ENCODE measurements at places on chromosomes 7 and 10.

- DNase-seq = no peak
Observed at GRCh38 chr10:113283189-113283588, 269.7 kb upstream of the HABP2 start.

- no peak for DNase-seq
Observed at GRCh38 chr10:100006243-100006886, 3.4 kb downstream of the DNMBP start.

- DNase-seq = no peak
Observed at GRCh38 chr10:69492091-69492745, 41.0 kb downstream of the TSPAN15 start.

DNA sequence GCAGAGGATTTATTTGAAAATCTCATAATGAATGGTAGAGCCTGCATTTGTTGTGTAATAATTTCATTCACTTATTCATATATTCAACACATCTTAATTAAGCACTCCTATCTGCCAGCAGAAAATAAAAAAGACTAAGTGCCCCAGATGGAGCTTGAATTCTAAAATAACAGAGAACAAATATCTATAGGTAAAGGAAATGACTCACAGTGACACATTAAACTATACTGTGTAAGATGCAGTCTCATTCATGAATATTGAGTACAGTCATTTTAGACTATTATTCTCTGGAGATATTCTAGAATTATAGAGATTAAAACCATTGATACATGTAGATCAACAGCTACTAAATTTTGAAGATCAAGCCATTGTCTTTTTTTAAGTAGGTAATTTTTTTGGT is 72.1 kb downstream of the PTPRZ1 start:
- DNase-seq = no peak

DNA sequence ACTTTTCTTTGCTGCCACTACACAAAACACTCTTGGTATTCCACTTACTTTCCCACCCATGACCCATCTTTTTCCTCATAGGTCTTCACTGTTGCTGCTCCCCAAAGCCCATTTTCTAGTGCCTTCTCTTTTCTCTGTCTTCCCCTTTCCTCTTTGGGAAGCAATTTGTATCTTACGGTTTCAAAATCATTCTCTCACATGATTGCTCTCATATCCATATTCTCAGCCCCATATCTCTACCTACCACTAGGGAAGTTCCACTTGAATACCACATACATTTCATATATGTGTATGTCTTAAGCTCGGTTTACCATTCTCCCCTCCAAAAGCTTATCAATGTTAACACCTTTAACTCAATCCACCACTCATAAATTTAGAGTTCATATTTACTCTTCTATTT is 3.2 kb upstream of the UBE2D1 start:
- no peak for DNase-seq

GRCh38 chr7:28360739-28361138 is 51.6 kb upstream of the CREB5 start:
- DNase-seq = no peak

- DNase-seq = no peak
Observed at GRCh38 chr7:8114175-8114574, 145.6 kb downstream of the GLCCI1 start.

DNA sequence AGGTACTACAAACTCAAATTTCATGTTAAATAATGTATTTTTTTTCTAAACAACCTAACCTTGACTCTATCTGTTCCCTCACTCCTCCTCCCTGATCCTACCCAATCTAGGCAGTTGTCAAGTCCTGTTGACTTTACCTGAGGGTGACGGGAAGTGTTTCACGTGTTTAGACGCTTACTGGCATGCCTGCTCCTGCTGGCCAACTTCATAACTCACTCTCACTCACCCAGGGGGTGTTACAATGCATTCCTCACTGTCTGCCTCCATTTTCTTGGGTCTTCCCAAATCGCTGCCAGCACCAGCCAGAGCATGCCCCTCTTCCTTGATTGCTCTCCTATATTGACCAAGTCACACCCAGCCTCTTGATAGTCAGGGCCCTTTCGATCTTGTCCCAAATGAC is 28.3 kb downstream of the CRCP start:
- DNase-seq = no peak

DNA sequence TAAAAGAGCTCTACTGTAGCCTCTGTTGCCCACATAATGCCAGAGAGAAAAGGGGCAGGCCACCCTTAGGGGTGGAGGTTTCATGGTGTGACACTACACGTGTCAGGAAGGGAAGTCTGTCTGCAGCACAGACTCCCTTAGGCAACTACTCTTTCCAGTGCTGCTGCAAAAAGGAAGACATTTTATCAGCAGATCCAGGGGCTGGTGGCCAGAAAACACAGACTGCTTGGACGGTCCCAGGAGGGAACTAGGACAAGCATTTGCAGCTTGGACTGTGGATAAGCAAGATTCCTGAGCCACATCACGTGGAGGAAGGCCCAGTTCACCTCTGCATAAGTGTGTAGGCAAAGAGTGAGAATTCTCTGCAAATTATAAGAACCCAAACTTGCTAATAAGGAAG is 220.8 kb downstream of the FANK1 start:
- DNase-seq = no peak

GRCh38 chr10:92712016-92712889 is 22.5 kb downstream of the HHEX start:
- DNase-seq = no peak

GRCh38 chr7:155839461-155839860 is 27.2 kb upstream of the SHH start:
- DNase-seq = no peak

DNA sequence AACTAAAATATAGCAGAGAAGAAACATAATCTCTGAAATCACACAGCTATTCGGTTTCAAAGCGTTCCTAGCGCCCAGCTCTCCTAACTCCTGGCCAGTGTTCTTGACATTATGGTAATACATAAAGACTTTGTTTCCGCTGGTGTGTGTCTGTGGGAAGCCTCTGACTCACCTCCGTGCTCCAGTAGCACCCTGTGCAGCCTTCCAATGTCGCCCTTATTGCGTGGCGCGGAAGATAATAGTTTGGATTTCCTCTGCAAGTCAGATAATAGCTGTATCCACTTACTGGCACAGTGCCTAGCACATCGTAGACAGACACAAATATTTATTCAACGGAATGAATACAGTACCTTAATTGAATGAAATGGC is 570 bp downstream of the BMS1 start:
- peak; percentile 2 for DNase-seq

- no peak for DNase-seq
Observed at GRCh38 chr10:95327367-95327766, 36.6 kb upstream of the PDLIM1 start.

DNA sequence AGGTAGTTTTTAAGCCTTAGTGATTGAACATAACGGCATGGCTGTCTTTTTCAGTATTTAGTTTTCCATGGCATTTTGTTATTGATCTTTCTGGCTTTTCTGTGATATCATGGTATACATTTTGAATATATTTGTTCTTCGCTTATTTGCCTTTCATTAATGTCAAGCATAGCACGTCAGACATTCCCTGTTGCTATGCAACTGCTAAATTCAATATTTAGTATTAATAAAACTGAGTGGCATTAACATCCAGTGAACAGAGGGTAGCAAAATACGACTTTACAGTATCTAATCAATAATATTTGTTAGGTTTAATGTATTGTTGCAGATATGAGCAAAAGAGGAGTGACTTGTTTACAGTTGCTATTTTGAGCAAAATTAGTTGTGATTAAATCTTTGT is 72.5 kb downstream of the LCOR start:
- DNase-seq = no peak

DNA sequence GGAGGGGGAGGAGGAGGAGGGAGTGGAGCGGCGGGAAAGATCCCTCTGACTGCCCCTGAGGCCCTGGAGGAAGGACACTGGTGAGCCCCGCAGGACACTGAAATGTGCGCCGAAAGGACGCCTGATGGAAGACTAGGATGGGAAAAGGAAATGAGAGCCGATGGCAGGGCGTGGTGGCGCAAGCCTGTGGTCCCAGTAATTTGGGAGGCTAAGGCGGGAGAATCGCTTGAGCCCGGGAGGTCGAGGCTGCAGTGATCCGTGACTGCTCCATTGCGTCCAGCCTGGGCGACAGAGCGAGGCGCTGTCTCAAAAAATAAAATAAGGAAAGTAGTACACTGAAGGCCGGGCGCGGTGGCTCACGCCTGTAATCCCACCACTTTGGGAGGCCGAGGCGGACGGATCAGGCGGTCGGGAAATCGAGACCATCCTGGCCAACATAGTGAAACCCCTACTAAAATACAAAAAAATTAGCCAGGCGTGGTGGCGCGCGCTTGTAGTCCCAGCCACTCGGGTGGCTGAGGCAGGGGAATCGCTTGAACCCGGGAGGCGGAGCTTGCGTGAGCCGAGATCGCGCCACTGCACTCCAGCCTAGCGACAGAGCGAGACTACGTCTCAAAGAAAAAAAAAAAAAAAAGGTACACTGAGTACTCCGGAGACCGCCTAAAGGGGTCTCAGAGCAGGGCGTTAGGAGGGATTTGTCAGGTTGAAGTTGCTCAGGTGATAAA is 561 bp upstream of the HNRNPF start:
- peak; percentile 55 for DNase-seq

- peak; percentile 6 for DNase-seq
Observed at GRCh38 chr10:101467286-101467770, 113.4 kb downstream of the BTRC start.

GRCh38 chr10:89805599-89806013 is 104.2 kb downstream of the KIF20B start:
- no peak for DNase-seq

- no peak for DNase-seq
Observed at GRCh38 chr7:50292165-50292757, 12.3 kb upstream of the IKZF1 start.

GRCh38 chr10:24897326-24897926 is 55.0 kb downstream of the PRTFDC1 start:
- DNase-seq = no peak

DNA sequence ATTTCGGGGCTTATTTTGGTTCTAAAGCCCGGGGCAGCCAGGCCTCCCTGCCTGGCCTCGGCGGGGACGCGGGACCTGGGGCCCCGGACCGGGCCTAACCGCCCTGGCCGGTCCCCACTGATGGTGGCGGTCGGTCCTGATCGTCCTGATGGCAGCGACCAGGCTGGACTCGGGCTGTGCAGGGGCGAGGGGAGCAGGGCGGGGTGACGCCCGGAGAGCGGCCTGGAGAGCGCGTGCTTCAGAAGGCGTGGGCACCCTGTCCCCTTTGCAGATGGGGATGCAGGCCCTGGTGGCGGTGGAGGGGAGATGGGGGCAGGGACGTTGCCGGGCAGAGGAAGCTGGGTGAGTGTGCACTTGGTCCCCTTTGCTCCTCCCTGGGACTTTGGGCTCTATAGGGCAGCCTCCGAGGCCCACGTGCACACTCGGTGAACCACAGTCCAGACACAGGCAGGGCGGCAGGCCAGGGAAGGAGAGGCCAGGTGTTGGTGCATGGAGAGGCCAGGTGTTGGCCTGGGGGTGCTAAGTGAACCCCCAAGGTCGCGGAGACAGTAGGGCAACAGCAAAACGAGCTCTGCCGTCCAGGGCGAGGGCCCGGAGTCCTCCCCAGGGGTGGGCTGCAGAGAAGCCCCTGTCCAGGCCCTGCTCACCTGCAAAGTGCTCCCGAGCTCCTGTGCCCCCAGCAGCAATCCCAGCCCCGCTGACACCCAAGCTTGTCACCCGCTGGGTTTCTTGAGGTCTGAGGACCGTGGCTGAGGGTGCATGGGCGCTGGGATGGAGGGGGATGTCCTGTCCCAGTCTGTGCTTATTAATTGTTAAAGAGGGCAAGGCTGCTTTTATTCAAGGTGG is 42.4 kb upstream of the FAM20C start:
- DNase-seq = peak; percentile 6

- DNase-seq = no peak
Observed at GRCh38 chr10:26441491-26442214, 3.5 kb downstream of the APBB1IP start.

DNA sequence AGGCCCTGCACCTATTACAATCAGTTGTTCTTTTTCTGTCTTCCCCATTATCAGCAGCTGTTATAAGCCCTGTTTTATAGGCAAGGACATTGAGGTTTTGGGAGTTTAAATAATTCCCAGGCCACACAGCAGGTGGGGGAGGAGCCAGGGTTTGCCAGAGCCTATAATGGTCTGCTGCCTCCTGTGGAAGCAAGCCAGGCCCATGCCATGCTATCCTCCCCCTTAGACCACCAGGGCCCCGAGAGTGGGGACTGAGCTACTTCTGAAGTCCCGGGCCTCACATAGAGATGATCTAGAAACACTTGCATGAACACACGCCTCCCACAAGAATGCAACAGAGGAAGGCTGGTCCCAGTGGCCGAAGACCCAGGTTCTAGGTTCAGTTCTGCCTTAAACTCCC is 141.7 kb downstream of the SH3PXD2A start:
- DNase-seq = no peak

DNA sequence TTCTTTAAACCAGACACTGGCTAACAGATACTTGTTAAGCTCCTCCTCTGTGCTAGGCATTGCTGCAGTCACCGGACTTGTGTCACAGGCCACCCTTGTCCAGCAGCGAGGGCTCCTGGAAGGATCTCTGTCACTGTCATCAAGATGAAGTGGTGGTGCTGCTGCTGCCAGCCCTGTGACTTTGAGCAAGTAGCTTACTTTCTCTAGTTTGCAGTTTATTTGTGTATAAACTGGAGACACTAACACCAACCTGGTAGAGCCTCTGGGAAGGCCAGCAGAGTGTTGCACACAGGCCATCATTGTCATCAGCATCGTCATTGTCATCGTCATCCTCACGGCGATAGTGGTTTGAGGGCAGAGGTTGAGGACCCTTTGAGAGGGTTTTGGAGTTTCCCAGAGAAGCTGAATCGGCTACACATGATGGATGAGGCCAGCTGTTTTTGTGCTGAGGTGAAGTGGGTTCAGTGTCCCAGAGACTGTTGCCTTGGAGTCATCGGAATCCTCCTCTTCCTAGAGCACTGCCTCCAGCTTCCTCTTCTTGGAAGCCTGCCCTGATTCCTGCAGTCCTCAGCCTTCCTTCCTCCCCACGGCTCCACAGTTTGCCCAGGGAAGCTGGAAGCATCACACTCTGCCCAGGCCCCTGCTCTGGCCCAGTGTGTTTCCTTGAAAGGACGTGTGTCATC is 128.4 kb downstream of the GRK5 start:
- no peak for DNase-seq

GRCh38 chr7:15686957-15687545 is 568 bp upstream of the MEOX2 start:
- no peak for DNase-seq

- DNase-seq = no peak
Observed at GRCh38 chr7:52260046-52260665, 775.3 kb upstream of the POM121L12 start.

- DNase-seq = no peak
Observed at GRCh38 chr10:131842351-131843088, 58.3 kb upstream of the PPP2R2D start.

DNA sequence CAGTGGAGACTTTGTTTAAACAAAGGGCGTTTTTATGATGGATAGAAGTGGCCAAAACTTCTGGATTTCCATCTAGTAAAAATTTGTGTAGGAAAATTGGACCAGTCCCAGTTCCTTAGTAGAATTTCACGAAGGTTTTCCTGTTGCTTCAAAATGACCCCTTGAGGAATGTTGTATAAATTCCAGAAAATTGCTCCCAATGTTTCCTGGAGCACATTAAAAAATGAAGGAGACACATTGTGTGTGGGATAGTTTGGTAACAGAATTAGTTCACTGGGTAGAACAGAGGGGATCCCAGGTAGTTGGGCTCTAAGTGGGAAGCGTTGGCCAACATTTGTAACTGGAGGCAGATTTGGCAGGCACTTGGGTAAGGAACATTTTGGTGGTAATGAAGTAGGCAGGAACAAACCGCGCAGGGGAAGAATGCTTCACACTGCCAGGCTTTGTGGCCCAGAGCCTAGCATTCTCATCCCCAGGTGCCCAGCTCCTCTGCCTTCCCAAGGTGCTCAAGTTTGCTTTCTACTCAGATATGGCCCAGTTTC is 758.6 kb downstream of the AUTS2 start:
- DNase-seq = no peak

GRCh38 chr10:131178521-131179331 is 132.8 kb downstream of the TCERG1L start:
- DNase-seq = no peak
